COLO829 (cell line): ENCODE measurements at places on chromosomes 1 and 21.

- no peak for DNase-seq
Observed at GRCh38 chr21:39934895-39935294, 67.7 kb downstream of the PCP4 start.

GRCh38 chr1:56901716-56902115 lies 47.1 kb downstream of the C8A start:
- no peak for DNase-seq

- no peak for DNase-seq
Observed at GRCh38 chr1:18385239-18385790, 95.4 kb upstream of the KLHDC7A start.

GRCh38 chr1:205171369-205171768 lies 40.1 kb downstream of the DSTYK start:
- no peak for DNase-seq

- DNase-seq: no peak
Observed at GRCh38 chr1:195241066-195241465, 1367.2 kb downstream of the KCNT2 start.

GRCh38 chr1:158248771-158249170 lies 5.5 kb upstream of the CD1A start:
- no peak for DNase-seq

DNA sequence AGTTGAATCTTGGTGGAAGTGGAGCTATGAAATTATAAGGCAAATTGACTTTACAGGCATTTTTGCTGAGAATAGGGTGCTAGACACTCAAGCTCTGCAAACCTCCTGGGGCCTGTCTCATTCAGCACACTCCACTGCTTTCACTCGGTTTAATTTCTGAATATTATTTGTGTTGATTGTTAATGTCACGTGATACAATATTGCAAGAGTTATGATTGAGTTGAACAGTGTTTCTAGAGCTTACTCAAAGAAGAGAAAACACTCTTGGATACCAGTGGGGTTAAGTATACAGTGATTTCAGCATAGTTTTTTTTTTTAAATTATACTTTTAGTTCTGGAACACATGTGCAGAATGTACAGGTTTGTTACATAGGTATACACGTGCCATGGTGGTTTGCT lies 49.7 kb downstream of the C21orf91 start:
- DNase-seq: no peak

DNA sequence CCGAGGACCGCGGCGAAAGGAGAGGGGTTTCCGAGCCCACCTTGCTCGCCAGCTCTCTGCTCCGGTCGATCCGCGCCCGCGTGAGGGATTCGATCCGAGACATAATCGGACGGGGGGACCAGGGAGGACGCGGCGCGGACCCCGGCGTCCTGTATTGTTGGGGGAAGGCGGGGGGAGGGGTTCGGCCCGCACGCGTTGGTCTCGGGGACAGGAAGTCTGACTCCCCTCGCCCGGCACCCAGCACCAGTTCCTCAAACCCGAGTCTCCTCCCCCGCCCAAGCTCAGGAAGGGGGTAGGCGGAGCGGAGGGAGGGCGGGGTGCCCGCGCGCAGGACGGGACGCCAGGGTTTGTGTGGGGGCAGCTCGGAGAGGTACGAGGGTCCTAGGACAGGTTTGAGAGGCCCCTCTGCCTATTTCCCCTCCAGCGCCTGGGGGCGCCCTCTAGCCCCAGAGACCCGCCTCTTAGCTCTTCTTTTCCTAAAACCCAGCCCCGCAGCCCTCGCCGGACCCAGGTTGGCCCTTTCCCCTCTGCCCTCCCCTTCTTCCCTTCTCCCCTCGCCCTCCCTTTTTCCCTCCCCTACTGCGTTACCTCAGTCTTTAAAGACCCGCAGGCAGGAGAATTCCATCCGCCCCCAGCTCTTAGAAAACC lies at the start of gene ARHGEF2:
Gene ARHGEF2, minus strand, starts transcription at position 223 of the 648 bp plus-strand sequence. Its CDS starts 120 bp downstream, at position 103.
- no peak for DNase-seq

DNA sequence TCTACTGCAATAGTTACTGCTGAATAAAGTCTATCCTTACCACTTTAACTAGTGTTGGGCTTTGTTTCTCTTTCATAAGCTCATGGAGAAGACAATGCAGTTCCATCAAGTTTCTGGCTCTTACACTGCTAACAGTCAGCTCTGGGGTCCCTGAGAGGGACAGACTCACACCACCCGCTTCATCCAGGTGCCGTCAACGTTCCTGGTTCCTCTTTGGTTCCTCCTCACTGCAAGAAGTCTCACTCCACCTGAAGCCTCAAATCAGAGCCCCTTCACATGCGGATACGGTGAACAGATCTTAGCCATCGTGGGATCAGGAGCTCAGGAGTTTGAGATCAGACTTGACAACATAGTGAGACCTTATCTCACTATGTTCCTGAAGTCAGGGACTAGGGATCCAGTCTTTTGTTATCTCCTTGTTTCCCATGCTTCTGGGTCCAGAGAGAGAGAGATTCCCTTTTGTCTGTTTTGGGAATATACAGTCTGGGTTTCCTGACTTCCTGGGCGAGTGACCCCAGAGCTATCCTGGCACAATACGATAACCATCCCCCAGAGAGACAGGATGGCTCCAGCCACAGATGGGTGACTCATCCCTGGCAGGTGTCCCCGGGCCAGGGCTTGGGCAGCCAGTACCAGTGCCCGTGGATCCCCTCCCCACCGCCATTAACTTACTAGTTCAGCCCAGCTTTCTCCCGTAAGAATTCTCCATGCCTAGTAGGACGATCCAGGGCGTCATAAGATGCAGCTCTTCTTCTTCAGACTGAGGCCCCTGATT lies 14.3 kb upstream of the PCP4 start:
- DNase-seq: no peak

DNA sequence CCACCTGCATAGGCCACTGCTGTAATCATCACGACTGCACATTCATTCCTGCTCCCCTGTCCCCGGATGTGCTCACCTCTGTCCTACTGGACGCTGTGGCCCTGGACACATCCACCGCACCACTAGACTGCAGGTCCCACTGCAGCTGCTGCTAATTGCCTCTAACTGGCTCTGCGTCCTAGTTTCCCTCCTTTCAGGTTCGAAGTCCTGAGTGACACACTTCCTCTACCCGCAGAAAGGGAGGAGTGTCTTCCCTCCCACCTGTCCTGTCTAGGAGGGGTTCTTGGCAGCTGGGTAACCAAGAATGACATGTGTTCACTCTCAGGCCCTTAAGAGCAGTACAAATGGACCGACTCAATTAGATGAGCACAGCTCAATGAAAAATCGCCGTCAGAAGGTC lies 40.5 kb upstream of the ITPKB start:
- DNase-seq: no peak

- no peak for DNase-seq
Observed at GRCh38 chr1:39404876-39405275, 86.6 kb upstream of the BMP8A start.

DNA sequence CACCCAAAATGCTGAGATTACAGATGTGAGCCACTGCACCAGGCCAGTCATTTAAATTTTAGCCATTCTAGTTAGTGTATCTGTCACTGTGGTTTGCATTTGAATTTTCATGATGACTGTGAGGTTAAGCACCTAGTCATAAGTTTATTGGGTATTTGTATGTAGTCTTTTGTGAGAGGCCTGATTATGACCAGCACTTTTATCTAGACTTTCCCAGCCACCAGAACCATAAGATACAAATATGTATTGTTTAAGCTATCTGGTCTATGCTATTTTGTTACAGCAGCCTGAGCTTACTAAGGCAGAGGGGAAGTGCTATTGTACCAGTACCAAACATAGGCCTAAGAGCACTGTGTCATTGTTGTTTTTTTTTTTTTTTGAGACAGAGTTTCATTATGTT lies 19.9 kb upstream of the DNAJC6 start:
- DNase-seq: no peak

DNA sequence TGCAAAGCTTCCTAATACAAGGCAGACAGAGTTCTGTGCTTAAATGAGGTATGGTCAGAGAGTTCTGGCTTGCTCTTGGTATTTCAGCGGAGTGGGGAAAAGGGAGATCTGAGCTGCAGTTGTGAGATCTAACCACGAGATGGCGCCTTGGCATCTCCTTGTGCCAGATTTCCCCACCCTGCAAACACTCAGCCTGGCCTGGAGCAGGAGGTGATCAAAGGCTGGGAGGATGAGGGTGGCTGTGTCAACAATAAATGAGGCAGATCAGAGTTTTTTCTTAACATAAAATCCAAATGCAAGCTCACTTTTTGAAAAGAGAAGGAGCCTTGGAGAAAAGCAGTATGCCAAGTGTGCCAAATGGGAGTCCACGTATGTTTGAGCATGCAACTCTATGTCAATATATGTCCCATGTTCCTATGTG lies 4.1 kb upstream of the TFAP2E start:
- peak; percentile 85 for DNase-seq

- DNase-seq: no peak
Observed at GRCh38 chr1:185490924-185491323, 173.9 kb upstream of the IVNS1ABP start.

- no peak for DNase-seq
Observed at GRCh38 chr1:58996341-58997059, 212.7 kb upstream of the JUN start.

DNA sequence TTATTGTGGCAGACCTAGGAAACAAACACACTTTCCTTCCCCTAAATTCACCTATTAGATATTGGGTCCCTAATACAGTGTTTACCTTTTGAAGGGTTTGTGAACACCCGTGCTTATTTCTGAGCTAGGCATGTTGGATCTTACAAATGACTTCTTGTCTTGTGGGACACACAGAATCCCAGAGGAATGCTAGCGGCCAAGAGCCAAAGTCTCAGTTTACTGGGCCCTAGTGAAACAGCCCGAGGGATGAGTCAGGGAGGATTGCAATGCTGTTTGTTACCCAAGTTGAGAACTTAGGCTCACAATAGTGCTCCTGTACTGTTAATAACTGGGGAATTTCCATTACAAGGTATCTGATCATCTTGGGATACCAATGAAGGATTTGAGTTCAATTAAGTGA lies 100.1 kb upstream of the AKT3 start:
- DNase-seq: peak; percentile 95

DNA sequence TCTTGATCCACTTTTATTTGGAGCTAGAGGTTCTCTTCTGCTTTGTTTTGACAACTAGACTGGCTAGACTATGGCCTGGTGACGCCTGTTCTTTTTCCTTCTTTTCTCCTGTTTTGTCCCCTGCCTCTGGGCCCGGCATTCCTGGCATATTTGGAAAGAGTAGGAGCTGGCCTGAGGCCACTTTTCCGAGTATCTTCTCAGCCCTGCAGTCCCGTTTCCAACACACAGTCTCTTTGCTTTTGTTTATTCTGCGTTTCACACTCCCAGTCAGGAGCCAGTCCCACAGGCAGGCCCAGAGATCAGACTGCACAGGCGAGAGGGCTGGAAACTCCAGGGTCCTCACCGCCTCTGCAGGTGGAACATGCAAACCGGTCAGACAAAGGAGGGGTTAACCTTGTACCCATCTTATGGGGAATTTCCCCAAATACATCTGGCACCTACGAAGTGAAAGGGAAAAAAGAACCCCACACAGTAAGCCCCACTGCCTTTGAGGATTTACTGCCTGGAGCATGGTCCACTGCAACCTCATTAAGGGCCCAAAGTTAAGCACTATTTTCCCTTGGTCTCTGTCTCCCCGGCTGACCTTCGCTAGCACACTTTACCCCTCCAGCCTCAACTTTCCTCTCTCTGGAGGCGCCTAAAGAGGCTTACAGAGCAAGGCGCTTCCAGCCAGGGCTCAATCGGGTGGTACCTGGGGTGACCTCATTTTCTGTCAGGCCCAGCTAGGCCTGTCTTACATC lies 141.1 kb downstream of the TOMM20 start:
- peak; percentile 58 for DNase-seq

- no peak for DNase-seq
Observed at GRCh38 chr21:41703857-41704501, 62.9 kb downstream of the RIPK4 start.

DNA sequence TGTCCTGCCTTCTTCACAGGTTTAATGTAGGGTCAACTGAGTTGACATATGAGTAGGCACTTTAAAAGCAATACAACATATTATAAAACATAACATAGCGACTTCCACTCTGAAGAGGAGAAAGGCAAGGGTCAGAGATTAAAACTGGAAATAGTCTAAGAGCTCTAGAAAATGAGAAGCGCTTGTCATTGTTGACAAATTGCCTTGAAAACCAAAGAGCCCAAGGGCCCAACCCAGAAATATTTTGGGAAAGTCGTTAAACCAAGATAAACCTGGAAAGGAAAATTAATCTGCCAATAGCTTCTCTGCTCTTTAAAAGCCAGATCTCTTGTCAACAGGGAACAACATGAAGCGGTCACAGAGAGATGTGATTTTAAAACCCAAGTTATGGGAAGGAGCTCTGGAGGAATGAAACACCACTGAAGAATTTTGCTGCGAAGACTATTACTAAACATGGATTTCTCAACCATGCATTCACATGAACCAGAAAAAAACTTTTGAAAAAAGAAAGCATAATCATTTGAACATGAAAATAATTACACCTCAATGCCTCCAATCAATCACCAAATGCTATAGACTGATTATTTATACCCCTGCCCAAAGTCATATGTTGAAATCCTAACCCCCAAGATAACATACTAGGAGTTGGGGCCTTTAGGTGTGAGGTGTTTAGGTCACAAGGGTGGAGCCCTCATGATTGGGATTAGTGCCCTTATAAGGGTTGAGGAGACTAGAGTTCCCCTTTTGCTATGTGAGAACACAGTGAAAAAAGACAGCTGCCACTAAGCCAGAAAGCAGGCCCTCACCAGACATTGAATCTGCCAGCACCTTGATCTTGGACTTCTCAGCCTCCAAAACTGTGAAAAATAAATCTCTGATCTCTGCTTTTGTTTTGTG lies 33.0 kb upstream of the MTF1 start:
- DNase-seq: no peak

GRCh38 chr1:179882253-179883039 lies at the start of gene TOR1AIP1:
TOR1AIP1 (plus strand) TSS chr1:179882285; CDS start chr1:179882503, 218 bp downstream.
- DNase-seq: peak; percentile 89

- DNase-seq: no peak
Observed at GRCh38 chr1:167443757-167444156, 74.6 kb downstream of the CD247 start.

- DNase-seq: no peak
Observed at GRCh38 chr1:108209456-108210108, 9.4 kb upstream of the SLC25A24 start.

- no peak for DNase-seq
Observed at GRCh38 chr1:109290998-109291397, 8.1 kb upstream of the PSRC1 start.

- peak; percentile 89 for DNase-seq
Observed at GRCh38 chr1:95086949-95087533, 14.3 kb upstream of the ALG14 start.

DNA sequence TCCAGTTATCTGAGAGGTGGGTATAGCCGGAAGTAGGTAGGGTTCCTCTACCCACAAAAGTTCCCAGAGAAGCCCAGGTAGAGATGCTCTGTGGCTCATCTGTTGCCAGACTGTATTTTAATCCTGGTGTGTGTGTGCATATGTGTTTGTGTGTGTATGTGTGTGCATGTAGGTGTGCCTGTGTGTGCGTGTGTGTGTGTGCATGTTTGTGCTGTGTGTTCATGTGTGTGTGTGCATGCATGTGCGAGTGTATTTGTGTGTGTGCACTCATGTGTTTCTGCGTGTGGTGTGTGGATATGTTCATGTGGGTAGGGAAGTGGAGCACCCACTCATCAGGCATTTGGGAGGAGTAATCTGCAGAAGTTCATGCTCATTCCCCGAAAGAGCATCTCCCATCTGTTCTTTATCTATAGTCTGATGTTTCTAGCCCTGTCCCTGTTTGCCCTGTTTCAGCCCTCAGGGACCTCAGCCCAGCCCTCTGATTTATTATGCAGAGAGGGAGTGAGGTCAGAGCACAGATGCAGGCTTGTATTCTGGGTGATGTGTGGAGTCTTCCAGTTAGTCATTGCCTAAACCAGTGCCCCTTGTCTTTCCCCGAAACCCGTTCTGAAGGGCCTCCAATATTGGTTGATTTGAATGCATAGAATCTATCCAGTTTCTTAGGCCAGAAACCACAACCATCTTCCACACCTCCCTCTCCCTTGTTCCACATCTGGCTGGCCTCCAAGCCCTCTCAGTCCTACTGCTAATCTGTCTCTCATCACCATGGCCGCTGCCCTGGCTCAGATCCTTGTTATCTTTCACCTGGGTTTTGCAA lies 69.1 kb downstream of the DISC1 start:
- DNase-seq: no peak
